ENCODE measurements at places on chromosomes 5 and 9.

DNA sequence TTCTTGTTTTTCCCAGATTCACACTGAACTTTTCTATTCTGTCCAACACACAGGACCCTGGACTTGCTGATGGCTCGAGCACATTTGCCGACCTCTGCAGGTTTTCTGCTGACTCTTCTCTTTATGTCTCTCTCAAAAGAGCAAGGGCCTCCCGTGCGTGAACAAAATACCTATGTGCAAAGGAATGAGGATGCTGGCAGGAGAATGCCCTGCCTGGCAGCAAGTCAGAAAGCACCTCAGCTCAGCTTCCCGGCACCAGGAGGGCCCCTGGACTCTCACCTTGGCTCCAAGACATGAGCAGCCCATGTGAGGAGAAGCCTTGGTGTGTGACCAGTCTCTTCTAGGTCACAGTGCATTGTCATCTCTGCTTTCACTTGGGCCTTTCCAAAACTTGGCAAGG lies 36.1 kb downstream of the PAPPA start:
- no peak for DNase-seq

- DNase-seq, result no peak
Measured at GRCh38 chr9:12774861-12775678, at the start of gene LURAP1L. LURAP1L (plus strand) TSS chr9:12775020; CDS start chr9:12775716, 696 bp downstream.

DNA sequence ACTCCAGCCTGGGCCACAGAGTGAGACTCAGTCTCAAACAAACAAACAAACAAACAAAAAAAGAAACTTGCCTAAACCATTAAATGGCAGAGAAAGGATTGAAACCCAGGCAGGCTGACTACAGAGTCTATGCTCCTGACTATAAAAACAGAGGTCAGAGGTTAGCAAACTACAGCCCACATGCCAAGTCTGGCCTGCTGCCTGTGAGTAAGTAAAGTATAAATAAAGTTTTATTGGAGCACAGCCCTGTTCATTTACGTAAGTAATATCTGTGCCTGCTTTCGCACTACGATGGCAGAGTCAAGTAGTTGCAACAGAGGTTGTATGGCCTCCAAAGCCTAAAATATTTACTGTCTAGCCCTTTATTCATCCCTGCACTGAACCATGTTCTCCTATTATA lies 11.6 kb downstream of the POLR1E start:
- no peak for DNase-seq

DNA sequence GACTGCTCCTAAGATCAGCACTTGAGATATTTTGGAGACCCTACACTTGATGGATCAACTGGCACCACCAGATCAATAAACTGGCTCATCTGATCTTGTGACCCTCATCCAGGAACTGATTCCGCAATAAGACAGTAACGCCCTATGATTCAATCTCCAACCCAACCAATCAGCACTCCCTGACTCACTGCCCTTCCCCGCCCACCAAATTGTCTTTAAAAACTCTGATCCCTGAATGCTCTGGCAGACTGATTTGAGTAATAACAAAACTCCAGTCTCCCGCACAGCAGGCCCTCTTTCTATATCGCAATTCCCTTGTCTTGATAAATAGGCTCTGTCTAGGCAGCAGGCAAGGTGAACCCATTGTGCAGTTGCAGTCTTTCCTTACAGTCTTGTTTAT lies 677.0 kb downstream of the LRRC70 start:
- DNase-seq, result no peak

- DNase-seq, result no peak
Measured at GRCh38 chr9:88747768-88748167, 212.8 kb downstream of the NXNL2 start.

DNA sequence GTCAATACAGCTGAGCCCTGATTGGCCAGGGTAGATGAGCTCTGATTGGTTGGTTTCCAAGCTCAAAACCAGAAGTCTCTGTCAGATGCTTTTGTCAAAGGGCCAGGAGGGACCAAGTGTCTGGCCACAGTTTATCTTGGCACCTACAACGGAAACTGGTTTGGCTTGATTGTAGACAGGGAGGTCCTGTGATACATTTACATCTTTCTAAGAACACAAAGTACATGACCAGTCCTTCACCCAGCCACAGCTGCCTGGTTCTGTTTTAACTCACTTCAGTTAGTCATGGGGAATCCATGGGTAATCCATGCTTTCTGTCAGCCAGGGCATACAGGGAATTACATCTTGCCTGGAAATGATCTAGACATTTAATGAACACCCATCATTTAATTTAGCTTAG lies 171.2 kb downstream of the SLC12A2 start:
- no peak for DNase-seq

- no peak for DNase-seq
Measured at GRCh38 chr9:76137931-76138330, 247.5 kb downstream of the PCSK5 start.

- DNase-seq, result no peak
Measured at GRCh38 chr9:19376931-19377330, 3.1 kb downstream of the RPS6 start.

DNA sequence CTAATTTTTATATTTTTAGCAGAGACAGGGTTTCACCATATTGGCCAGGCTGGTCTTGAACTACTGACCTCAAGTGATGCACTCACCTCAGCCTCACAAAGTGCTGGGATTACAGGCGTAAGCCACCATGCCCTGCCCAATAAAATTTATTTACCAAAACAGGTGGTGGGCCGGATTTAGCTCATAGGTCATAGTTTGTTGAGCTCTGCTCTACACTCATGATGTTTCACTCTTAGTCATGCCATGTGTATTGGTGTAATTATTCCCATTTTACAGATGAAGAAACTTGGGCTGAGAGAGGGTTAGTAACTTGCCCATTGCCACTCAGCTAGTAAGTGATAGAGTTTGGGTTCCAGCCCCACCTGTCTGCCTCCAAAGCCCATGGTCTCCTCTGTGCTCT lies 93.1 kb upstream of the WWC1 start:
- no peak for DNase-seq

DNA sequence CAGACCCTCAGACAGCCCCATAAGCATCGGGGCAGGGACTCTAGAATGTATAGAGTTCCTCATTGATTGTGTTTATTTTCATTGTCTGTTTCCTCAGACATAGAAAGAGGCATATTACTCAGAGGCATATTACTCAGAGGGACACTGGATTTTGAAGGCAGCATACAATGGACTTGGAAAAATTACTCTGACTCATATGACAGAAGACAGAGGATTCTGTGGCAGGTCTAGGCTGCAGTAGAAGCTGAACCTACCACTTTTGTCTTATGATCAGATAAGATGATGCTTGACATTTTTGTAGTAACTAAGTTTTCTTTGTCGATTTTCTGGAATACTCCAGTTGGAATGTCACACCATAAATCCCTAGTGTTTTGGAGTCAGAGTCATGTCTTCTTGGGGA lies 105.2 kb downstream of the ST8SIA4 start:
- DNase-seq, result no peak

DNA sequence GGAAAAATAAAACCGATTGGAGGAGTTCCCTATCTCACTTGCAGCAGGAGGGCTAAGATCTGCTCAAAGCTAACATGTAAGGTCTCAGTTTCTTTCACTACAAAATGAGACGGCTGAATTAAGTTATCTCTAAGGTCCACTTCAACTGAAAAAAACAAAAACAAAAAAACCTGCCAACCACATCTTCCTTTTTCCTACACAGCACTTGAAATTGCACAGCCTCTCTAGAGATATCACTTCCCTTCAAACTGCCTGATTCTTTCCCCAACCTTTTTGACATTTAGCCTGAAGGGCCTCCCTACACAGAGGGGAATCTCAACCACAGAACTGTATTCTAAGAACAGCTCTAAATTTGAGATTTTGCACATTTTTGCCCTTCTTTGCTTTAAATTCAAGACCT lies 227.9 kb upstream of the TARS1 start:
- no peak for DNase-seq

DNA sequence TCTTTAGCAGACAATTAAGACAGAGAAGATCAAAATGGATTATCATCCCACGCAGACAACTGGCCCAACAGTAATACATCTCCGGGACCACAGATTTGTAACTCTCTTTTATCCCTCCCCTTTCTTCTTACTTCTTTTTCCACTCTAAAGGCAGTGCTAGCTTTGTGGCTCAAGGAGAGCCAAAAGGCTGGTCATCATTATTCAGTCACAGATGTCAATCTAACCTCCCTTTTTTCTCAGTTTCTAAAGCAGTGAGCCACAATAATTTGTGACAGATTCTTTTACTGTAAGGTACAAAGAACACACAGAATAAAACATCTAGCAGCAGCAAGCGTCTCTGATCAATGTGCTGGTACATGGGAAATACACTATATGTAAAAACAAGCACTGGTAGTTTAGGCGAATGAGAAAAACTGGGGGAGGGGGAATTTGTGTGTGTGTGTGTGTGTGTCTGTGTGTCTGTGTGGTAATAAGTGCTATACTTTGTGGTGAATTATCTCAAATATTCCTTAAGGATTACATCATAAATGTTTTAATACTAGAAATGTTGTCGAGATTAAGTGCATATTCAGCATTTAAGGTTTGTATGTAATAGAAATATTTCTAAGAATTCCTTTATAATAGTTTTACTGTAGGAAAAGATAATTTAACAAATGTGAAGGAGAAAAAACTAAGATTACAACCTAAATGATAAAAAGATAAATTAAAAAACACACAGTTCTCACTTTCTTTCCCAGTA lies 140.2 kb downstream of the DENND1A start:
- no peak for DNase-seq

DNA sequence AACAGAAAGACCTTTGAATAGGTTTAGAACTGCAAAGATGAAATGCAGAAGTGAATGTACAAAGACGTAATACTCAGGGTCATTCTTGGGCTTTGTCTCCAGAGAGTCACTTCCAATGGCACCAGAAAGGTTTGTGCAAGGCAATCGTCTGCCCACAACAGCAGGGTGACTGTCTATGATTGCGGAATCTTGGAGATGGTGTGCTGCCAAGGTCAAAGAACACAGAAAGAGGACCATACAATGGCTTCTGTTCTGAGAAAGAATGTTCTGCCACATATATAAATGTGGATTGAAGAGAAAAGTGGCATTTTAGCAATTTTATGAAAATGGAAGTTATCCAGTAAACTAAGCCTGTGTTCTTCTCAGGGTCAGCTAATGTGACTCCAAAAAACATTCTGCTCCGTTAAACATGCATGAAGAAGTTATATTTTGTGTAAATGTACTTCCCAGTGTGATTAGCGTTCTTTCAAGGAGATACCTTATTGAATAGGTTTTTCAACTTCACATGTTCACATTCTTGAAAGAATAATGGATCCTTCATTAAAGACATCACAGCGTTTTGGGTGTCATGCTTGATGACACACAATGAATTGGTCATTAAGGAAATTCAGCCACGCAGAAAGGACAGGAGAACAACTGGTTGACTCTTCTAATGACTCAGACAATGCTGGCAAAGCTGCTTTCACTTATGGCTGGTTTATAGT lies 73.4 kb upstream of the CDH6 start:
- DNase-seq, result no peak

- DNase-seq, result no peak
Measured at GRCh38 chr5:155087036-155087435, 73.5 kb downstream of the KIF4B start.

- no peak for DNase-seq
Measured at GRCh38 chr9:127166651-127167524, 44.5 kb upstream of the ANGPTL2 start.

DNA sequence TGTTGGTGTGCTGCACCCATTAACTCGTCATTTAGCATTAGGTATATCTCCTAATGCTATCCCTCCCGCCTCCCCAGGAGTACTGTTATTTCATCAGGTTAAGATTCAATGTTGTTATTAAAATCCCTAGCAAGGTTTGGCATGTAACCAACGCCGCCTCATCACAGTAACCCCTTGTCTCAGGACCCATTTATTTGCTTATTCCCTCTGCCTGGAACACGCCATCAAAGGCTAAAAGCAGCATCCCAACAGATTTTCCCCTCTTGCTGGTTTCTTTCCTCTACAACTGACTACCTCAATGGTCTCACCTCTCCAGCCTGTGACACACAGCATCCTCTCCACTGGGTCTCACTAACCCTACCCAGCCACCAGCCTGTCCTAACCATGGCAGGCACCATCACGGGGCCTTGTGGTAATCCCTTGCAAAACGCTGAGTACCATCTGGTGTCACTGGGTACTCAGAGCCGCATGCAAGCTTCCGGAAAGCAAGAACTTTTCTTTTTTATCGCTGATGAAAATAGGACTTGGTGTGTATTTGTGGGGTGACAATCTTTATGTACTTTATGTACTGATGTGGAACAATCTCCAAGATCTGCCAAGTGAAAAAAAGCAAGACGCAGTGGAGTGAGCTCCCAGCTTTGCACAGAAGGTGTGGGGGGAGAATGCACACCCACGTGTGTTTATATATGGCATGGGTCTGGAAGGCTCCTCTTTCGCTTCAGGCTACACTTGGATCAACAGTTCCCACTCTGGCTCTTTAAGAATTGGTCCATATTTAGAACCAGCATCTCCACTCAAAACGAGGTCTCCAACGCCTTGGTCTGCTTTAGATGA lies 6.1 kb downstream of the RPS14 start:
- no peak for DNase-seq

DNA sequence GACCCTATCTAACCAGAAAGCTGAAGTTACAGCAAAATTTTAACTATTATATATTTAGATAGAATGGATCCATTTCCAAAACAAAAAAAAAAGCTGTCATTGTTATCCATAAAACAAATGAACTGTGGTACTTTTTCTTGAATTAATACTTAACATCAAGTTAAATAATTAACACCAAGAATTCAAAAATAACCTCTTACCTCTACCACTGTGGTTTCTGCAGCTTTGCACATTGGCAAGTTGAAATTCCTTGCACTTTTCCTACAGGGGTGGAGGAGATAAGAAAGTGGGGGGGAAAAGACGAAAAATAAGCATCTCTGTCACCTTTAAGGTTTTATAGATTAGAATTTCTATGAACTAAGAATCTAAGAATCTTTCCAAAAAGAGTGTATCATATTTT lies 30.0 kb downstream of the OXCT1 start:
- no peak for DNase-seq

- peak; percentile 21 for DNase-seq
Measured at GRCh38 chr5:65861830-65862241, 64.5 kb upstream of the ERBIN start.

GRCh38 chr9:11045589-11045988 lies 432.8 kb upstream of the PTPRD start:
- no peak for DNase-seq

- no peak for DNase-seq
Measured at GRCh38 chr5:39025456-39025855, 48.7 kb downstream of the RICTOR start.

DNA sequence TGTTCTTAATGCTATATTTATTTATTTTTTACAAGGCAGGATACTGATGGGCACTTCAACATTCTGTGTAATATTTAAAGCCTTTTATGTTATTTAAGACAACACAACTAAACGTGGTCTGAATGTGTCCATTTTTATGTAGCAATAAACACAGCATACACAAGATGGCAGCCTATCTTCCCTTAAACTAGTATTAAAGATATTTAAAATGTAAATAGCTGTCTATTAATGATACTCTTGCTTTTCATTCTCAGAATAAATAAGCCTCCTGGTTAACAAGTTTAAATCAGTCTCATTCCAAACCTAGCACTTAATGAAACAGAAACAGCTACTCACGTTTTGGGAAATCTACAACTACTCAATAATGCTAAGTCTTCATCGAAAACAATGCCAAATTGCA lies 315.7 kb downstream of the MCTP1 start:
- no peak for DNase-seq
